ENCODE measurements at places on chromosomes 1 and 21.

DNA sequence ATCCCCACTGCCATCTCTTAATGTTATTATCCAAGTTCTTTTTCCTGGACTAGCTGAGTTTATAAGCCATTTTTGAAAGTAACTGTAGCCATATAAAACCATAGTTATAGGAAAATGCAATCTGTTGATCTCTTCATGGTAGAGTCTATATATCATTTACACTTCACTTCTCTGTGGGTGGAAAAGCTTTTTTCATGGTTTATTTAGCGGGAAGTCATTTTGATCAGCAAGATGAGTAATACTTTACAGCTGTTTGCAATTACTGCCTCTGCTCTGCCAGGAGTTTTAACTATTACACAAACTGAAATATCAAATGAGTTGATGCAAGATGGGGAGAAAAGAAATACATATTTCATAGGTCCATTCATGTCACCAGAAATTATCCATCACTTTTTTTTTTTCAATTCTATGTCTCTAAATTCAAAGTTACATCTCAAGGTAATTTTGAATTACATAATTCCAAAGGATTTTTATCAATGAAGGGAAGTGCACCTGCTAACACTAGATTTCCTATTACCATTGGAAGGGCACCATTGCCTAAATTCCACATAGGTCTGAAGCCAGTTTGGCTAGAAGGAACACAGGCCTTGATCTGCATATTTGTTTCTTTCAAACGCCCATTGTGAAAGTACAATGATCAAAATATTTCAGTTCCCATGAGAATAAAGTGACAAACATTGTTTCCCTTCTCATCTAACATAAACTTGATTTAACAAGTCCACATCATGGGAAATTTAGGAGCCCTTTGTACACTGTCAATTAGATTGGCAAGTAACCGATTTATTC is 296.7 kb downstream of the ZNF326 start:
- no peak for DNase-seq

DNA sequence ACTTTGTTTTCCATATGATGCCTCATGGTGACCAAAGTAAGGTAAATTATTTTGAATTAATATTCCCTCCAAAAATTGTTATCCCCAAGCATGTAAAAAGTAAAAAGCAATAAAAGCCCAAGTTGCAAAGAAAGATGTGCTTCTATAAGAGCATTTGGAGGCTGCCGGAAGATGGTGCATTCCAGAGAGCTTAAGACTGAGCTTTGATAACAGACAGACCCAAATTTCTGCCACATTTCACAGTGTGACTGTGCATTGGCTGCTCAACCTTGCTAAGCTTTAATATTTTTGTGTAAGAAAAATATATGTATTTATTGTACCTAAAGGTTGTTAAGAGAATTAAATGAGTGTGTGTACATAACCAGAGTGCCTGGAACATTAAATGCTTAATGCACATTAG is 67.9 kb downstream of the CYYR1 start:
- no peak for DNase-seq

GRCh38 chr1:61930116-61930645 is 187.9 kb downstream of the PATJ start:
- DNase-seq = no peak

GRCh38 chr1:1941211-1941841 is 22.2 kb upstream of the TMEM52 start:
- no peak for DNase-seq

GRCh38 chr1:171742577-171742922 is 685 bp upstream of the VAMP4 start:
- DNase-seq = peak; percentile 23

GRCh38 chr1:227560393-227561173 is 2.8 kb upstream of the ZNF678 start:
- DNase-seq = no peak

GRCh38 chr1:26161415-26162219 is 2.7 kb downstream of the FAM110D start:
- no peak for DNase-seq

- no peak for DNase-seq
Observed at GRCh38 chr1:92964998-92965397, 3.7 kb upstream of the DIPK1A start.

DNA sequence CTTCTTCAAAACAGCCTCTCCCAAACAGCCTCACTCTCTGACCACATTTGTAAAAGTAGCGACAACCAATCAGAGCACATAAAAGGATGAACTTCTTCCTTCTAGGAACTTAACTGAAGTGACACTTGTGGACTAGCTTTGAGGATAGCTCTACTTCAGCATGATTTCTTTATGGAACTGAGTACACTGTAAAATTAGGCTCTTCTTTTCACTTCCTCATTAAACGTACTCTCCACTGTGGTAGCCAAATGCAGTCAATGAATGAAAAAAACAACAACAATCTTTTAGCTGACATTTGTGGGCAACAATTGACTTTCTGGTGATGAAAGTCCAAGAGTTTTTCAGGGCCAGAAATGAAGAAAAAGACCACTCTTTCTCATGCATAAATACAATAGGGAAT is 9.6 kb downstream of the LRRC53 start:
- DNase-seq = no peak

- no peak for DNase-seq
Observed at GRCh38 chr1:87230501-87230900, 98.2 kb upstream of the LMO4 start.

GRCh38 chr1:49060766-49061165 is 284.1 kb upstream of the BEND5 start:
- DNase-seq = no peak

- no peak for DNase-seq
Observed at GRCh38 chr1:199218065-199218464, 579.2 kb downstream of the PTPRC start.
